Choroid plexus epithelial cell (primary cell): ENCODE measurements at places on chromosomes 4 and X.

DNA sequence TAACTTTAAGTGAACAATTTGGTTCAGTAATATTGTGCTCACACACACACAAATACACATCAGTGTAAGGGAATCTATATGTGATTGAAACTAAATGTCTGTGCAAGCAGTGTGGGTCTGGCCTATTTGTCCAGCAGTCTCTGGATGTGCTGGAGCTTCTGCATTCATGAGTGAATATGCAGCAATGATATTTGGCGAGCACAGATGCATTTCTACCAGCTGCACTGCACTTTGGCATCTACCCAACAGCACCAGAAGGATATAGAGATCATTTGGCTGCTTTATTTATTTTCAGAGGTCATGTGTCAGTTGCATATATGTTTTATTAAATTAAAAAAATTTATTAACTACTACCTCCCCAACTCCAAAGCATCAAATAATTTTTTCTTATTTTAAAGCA is 613.4 kb upstream of the NR3C2 start:
- no peak for DNase-seq

GRCh38 chr4:15162046-15162445 is 159.8 kb downstream of the CPEB2 start:
- no peak for DNase-seq

- DNase-seq = no peak
Measured at GRCh38 chr4:182921608-182922007, 4.4 kb upstream of the DCTD start.

GRCh38 chr4:161554372-161554990 is 609.3 kb downstream of the FSTL5 start:
- DNase-seq = peak; percentile 76
